MCF 10A (cell line): ENCODE measurements at places on chromosomes 5 and 9.

DNA sequence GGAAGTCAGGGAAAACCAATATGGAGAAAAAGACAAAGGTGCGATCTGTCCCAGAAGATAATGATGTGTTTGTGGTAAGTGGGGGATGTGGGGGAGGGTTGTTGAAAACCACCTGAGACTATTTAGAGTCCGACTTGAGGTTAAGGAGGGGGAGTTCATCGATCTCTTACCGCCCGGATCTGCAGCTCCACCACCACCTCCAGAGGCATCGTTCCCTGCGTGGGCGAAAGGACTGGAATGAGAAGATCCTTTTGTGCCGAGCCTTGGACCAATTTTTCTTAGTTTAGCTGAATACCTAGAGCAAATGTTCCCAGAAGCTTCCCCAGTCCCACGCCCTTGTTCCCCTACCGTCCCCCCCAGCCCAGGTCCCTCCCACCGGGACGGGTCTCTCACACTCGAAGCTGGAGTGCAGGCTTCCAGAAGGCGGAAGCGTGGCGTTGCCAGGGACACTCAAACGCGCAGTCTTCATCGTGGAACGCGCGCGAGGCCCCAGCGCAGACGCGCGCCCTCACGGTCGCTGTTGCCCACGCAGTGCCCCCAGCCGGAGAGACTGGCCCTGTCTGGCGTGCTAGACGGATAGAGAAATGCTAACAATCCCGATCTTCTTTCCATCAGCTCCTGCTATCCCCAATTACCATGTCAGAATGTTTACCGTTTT, at the start of gene SPATA6L:
SPATA6L (minus strand) TSS at position 439 of the 658 bp plus-strand sequence; CDS start at position 209, 230 bp downstream.
- peak; percentile 32 for DNase-seq

- no peak for DNase-seq
Observed at GRCh38 chr5:76479973-76480667, 77.0 kb downstream of the IQGAP2 start.

GRCh38 chr9:131410044-131410491, 16.2 kb downstream of the PRRC2B start:
- DNase-seq, result no peak

DNA sequence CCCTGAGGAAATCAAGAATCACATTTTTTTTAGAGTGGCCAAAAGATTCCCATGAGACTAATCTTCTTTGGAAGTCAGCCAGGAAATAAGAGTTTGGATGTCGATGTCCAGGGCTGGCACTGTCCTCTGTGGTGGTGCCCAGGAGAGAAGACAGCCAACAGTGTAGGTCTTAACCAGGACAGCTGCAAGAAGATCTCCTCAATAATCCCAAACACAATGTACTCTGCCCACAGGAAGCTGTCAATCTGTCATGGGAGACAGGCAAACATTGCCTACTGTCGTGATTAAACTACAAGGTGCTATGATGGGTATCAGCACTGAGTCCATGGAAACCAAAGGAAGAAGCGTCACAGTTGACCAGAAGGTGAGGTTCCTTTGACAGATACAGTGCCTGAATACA, 174.1 kb downstream of the PIK3R1 start:
- DNase-seq, result no peak

GRCh38 chr5:138503487-138504270, 38.4 kb downstream of the EGR1 start:
- DNase-seq, result peak; percentile 86

DNA sequence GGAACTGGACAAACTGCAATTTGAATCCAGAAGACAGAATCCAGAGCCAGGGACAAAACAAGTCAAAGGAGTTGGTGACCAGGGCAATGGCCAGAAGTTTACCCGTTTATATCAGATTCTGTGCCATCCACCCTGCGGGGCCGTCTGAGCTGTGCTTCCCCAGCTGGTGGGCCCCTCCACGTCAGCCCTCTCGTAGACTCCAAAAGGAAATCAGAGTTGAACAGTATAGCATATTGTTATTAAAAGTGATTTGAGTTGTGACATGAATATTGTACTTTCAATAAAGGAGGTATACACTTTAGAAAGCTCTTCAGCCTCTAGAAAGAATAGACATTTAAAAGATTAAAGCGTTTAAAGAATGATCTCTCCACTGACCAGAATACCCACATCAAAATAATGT, 102.4 kb downstream of the NFIB start:
- DNase-seq, result no peak

GRCh38 chr5:68046445-68046844, 169.1 kb upstream of the PIK3R1 start:
- peak; percentile 98 for DNase-seq

DNA sequence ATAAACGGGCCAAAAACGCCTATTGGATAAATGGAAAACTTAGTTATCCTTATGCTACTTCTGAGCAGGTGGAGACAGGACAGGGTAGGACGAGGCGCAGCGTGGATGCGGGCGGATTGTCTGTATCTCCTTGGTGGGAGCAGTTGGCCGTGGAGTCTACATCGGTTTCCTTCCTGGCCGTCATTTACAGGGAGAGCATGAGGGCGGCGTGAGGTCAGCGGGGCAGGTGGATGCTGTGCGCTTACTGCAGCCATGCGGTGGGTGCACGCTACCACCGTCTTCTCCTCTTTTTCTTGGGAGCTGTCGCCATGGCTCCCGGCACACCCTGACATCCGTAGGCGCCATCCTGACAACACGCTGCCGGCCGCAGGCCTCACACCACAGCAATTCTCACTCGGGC, 121.3 kb downstream of the ADAMTS2 start:
- no peak for DNase-seq

DNA sequence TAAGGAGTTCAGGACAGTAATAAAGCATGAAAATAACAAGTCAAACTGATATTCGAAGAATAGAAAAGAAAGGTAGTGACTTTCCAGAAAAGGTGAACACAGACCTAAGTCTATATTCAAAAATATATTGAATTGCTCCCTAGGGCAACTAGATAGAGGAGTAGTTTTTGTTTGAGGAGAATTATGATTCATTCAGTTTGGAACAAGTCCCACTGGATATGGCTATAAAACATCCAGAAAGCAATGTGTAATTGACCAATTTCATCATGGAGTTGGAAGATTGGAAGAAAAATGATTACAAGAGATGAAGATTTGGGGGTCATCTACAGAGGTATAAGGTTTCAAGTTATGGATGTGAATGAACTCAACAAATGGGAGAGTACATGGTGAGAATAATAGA, 117.5 kb upstream of the ZNF462 start:
- DNase-seq, result peak; percentile 53

GRCh38 chr9:10268531-10269485, 344.0 kb downstream of the PTPRD start:
- DNase-seq, result peak; percentile 56

- DNase-seq, result no peak
Observed at GRCh38 chr5:156670615-156671014, 179.5 kb upstream of the PPP1R2B start.

DNA sequence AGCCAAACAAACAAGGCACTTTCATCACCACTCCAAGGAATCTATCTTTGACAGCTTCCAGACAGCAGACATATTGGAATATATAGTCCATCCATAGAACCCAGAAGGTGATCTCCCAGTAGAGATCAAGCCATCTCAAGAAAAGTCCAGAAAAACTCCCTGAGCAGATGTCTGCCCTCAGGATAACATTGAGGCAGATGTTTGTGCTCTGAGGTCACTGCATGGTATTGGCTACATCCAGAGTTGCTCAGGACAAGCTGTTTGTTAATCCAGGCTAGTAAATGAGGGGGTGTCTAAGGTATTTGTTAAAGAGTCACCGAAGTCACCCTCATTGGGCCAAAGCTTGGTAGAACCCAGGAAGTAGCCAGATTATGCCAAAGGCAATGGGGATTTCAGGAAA, 556.3 kb upstream of the KLF4 start:
- DNase-seq, result no peak

DNA sequence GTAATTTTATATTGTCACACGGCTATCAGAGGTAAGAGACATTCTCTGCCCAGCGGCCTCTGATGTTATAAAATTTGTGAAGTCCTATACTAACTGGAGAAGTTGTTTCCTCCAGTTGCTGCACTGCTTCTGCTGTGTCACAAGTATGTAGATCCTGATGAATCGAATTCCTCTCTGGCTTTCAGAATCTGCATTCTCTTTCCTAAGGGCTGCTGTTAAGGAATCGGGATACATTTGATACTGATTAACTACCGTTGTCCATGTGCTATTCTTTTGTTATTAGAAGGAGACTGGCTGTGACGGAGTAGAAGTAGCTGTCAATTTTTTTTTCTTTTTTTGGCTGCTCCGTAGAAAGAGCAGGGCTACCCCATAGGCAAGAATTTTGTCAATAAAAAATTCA, 81.7 kb upstream of the LRRC70 start:
- DNase-seq, result no peak

DNA sequence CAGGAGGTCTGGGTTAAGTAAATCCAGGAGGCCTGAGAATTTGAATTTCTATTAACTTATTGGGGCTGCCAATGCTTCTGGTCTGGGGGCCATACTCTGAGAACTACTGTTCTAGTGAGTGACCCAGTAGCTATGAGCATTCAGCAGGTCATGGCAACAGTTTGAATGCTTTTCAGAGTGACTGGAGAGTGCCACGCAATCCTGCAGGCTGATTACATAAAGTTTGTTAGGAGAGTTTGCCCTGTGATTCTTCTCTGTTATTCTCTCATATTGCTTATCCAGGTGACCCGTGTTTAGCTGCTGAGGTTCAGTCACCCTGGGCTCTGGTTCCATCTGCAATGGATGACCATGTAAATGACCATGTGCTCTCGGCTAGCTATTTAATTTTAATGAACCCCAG, 22.2 kb upstream of the TMED7 start:
- DNase-seq, result no peak

- no peak for DNase-seq
Observed at GRCh38 chr5:178424810-178425177, 165.4 kb downstream of the COL23A1 start.

- DNase-seq, result no peak
Observed at GRCh38 chr5:69329905-69330489, 2.6 kb downstream of the CCDC125 start.

GRCh38 chr5:84715686-84716085, 331.0 kb upstream of the EDIL3 start:
- DNase-seq, result peak; percentile 28

DNA sequence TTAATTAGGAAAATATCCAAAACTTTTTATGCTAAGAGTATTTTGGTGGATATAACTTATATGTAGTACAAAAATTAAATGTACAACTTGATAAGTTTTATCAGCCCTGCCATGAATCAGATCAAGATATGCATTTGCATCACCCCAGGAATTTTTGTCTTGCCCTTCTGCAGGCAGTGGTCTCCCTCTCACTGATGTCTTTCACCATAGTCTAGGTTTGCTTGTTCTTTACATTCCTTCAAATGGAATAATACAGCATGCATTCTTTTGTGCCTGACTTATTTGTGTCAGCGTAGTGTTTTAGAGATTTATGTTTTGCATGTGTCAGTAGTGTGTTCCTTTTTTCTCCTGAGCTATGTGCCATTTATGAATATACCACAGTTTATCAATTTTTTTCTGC, 36.4 kb downstream of the RNF180 start:
- DNase-seq, result no peak
